Cardiac fibroblast (primary cell): ENCODE measurements at places on chromosomes 1 and 21.

GRCh38 chr1:246383791-246384190 lies 123.3 kb downstream of the SMYD3 start:
- DNase-seq = no peak

GRCh38 chr1:232318143-232318542 lies 311.8 kb downstream of the SIPA1L2 start:
- no peak for DNase-seq

DNA sequence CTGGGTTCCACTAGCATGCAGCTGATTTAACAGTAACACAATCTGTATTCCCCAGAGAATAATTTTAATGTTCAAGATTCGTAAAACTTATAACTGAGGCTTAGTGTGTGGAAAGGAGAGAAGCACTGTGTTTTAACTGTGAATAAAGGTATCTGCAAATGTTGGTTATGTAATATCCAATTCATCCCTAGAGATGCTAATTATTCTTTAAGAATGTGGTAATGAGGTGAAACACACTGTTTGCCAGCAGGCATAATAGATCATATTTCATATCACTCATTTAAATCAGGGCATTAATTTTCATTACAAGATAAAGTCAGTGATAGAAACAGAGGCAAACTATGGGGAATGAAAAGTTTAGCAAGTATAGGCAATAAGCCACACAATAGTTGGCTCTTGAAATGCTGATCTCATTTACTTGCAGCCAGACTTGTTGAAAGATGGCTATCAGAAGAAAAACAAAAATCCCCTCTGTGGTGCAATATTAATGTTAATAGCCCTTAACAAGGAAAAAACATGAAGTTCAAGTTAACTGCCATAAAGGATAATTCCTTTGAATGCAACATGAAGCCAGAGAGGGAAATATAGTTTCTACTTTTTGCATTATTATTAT lies 33.4 kb downstream of the HMCN1 start:
- no peak for DNase-seq

- no peak for DNase-seq
These were observed 534.6 kb downstream of the SMYD3 start for GRCh38 chr1:245972476-245972875.

- DNase-seq = peak; percentile 76
These were observed 26.5 kb upstream of the VAV3 start for GRCh38 chr1:107991371-107992066.

DNA sequence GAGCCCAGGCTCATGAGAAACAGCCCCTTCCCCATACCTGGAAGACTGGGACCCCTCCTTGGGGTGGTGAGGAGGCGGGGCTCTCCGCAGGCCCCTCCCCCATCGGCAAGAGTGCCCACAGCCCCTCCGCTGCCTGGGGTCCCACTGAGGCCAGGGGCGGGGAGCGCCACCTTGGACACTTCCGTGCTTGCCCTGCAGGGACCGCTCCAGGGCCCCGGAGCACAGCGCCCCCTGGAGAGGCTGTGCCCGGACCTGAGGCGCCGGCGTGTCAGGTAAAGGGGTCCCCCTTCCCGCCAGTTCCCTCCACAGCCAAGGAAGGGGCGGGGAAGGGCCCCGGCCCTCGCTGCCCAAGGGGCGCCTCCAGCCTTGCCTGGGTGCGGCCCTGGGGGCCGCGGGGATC lies 21.5 kb downstream of the INAVA start:
- DNase-seq = no peak

- DNase-seq = peak; percentile 59
These were observed 82.1 kb downstream of the GFI1 start for GRCh38 chr1:92404661-92405060.

- DNase-seq = peak; percentile 83
These were observed 179.3 kb downstream of the ETS2 start for GRCh38 chr21:38984982-38985567.

GRCh38 chr1:11150326-11150725 lies 38.8 kb upstream of the ANGPTL7 start:
- no peak for DNase-seq
